Activated CD8-positive, alpha-beta memory T cell treated with anti-CD3 and anti-CD28 coated beads for 1 hour (primary cell): ENCODE measurements at places on chromosomes 1 and 21.

DNA sequence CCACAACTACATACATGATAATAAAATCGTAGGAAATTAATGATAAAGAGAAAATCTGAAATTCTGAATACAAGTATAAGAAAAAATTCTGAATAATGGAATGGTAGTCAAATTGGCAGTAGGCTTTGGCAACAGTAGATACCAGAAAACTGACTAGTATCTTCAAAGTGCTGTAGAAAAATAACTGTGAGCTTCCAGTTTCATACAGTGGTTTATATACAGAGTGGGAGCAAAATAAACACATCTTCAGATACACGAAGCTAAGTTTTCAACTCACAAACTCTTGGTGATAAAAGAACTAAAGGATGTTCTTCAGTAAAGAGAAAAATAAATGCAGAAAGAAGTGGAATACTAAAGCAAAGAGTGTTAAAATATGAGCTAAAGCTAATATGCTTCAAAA is 173.4 kb downstream of the PPP1R12B start:
- DNase-seq: no peak

GRCh38 chr1:91712981-91713841 is 172.7 kb downstream of the TGFBR3 start:
- DNase-seq: no peak

GRCh38 chr1:42767510-42768000 is 506 bp downstream of the C1orf50 start:
- DNase-seq: no peak

- no peak for DNase-seq
These were observed 23.5 kb downstream of the GPR157 start for GRCh38 chr1:9105336-9105867.

- no peak for DNase-seq
These were observed 387.8 kb upstream of the LYPLAL1 start for GRCh38 chr1:218785928-218786327.

DNA sequence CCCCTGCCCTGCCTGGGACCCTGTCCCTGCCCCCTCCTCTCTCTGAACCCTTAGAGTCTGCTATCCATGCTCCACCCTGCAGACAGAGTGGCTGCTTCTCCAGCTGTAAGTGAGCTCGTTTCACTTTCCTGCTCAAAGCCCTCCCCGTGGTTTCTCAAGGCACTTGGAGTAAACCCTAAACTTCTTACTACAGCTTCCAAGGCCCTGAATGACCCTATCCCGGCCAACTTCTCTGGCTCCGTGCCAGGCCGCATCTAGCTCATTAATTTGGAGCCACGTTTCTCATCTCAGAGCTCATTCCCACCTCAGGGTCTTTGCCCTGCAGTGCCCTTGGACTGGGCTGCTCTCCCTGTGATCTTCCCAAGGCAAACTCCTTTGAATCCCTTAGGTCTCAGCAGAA is 235.1 kb upstream of the RUNX1 start:
- DNase-seq: no peak

- no peak for DNase-seq
These were observed 423.3 kb upstream of the ADGRL2 start for GRCh38 chr1:81377406-81377805.

DNA sequence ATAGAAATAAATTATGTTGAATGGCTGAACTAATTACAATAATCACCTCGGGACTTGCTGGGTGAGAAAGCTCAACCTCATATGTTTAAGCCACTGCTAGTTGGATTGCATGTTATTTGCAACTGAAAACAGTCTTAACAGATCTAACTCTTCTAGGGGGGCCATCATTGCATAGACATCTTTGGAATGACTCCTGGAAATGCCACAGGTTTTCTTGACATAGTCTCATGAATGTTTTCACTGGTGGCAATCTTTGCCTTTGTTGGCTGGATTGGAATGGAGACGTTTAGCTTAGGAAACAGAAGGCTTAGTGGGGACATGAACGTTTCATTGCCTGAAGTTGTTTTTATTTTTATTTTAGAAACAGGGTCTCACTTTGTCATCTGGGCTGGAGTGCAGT is 8.8 kb upstream of the WDTC1 start:
- no peak for DNase-seq

- no peak for DNase-seq
These were observed 346.2 kb downstream of the SMYD3 start for GRCh38 chr1:246160905-246161304.

GRCh38 chr1:230286890-230287269 is 139.3 kb downstream of the PGBD5 start:
- DNase-seq: no peak

GRCh38 chr1:191564275-191564674 is 594.0 kb upstream of the RGS18 start:
- no peak for DNase-seq
